ENCODE measurements at places on chromosomes 3 and 15.

- no peak for DNase-seq
Measured at GRCh38 chr3:50230794-50231125, 5.2 kb upstream of the GNAI2 start.

DNA sequence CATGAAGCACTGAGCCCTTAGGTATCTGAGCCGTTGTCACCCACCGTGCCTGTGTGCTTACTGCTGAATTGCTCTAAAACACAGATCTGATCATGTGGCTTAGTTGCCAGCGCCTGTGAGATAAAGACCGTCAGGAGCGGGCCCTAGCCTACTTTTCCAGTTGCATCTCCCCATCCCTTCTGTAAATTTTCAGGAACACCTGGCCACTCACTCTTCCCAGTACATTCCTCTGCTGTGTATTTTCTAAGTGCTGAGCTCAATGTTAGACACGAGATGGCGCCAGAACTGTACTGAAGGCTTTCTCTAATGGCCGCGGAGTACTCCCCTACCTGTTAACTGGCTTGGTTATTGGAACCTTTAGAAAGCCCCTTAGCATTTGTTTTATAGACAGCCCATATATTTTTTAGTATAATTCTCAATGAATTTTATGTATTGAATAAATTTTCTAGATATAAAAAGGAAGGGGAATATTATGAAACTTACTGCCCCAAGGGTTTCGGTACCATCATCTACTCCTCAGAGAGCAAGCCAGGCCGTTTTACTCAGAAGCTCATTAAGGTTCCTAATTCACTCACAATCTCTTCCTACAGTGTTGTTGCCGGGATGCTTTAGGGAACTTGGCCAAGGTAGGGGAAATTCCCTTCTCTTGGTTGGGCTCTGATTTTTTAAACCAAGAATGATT lies 16.7 kb upstream of the WNT7A start:
- DNase-seq = peak; percentile 20

GRCh38 chr3:162122405-162122804 lies 625.8 kb downstream of the OTOL1 start:
- no peak for DNase-seq

- no peak for DNase-seq
Measured at GRCh38 chr15:58457466-58457965, 25.7 kb downstream of the LIPC start.

- DNase-seq = no peak
Measured at GRCh38 chr3:116190095-116190494, 255.2 kb downstream of the LSAMP start.

DNA sequence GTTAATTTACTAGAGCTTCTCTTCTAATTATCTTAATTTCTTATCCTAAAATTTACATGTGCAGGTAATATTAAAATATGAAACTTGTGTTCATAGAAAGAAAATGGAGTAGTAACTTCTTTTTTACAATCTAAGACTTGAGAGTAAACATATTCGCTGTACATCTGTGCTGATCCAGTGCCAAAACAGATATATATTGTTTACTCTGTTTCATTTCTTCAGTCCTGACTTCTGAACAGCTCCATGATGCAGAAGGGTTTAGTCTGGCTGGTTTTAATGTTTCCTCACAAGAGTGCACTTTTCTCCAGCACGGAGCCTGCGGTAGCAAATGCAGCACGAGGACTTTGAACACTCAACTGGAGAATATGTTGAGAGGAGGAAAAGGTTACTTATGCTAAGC lies 306.8 kb downstream of the EPHA3 start:
- no peak for DNase-seq

- DNase-seq = no peak
Measured at GRCh38 chr3:217948-218347, 21.4 kb downstream of the CHL1 start.

GRCh38 chr15:79952329-79952728 lies 18.7 kb downstream of the BCL2A1 start:
- no peak for DNase-seq

- DNase-seq = no peak
Measured at GRCh38 chr3:17801131-17801530, 58.7 kb upstream of the TBC1D5 start.

- no peak for DNase-seq
Measured at GRCh38 chr3:171307046-171307585, 153.1 kb downstream of the TNIK start.

GRCh38 chr3:125073390-125073905 lies 17.7 kb upstream of the HEG1 start:
- DNase-seq = no peak

DNA sequence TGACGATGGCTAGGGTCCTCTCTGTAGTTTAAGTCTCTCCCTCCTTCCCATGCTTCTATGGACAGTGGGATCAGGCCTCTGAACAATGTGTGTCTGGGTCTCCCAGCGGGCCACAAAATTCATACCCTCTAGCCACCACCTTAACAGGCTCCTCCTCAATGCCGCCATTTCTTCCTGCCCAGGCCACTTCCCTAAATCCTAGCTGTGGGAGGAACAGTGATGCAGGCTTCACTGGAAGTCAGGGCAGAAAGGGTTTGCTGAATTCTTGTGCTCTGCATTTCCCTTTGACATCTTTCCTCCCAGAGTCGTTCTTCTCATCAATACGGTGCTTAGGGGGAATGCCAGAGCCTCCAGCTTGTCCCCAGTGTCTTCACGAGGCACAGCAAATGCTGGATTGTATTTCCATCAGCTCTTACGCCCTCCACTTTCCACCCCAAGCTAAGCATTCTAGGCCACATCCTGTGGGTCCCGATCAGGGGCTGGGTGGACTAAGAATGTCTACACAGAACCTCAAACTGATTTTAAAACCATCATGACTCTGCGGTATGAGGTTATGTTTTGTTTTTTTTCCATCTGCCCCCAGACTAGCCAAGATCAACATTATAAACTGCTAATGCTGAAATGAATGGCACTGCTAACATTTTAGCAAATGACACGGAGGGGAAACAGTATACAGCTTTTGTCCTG lies 11.9 kb upstream of the LDHAL6B start:
- DNase-seq = no peak

DNA sequence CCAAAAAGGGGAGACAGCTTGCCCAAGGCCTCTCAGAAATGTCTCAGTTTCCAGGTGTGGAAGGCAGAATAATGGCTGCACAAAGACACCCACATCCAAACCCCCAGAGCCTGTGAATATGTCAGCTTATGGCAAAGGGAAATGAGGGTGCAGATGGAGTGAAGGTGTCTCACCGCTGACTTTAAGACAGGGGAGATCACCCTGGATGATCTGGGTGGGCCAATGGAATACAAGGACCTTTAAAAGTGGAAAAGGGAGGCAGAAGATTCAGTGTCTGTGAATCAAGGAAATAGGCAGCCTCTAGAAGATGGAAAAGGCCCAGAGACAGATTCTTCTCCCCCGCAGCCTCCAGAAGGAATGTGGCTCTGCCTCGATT lies 48.8 kb upstream of the ATP2B2 start:
- no peak for DNase-seq

DNA sequence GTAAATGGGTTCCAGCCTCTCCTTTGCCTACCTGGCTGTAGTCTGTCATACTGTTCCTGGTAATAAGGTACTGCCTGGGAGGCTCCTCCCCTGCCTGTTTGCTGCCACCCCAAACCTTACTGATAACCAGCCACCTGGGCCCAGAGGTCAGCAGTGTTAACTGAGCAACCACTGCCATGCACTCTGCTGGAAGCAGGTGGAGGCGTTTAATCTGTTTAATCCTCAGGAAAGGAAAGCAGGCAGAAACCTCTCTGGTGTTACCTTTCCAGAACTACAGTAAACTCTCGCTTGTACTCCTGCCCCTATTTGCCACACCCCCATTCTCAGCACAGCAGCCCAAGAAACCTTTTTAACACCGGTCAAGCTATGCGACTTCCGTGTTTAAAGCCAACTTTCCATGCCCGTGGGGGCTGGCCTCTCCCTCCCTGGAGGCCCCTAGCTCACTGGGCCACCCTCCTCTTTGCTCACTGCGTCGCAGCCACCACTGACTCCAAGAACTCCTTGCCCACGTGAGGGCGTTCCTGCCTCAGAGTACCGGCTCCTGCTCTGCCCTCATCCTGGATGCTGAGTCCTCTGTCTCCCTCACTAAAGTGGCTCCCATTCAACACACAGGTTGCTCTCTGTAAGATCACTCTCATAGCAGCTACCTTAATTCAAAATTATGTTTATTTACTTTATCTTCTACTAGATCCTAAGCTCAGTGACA lies 8.3 kb downstream of the BDH1 start:
- peak; percentile 43 for DNase-seq

DNA sequence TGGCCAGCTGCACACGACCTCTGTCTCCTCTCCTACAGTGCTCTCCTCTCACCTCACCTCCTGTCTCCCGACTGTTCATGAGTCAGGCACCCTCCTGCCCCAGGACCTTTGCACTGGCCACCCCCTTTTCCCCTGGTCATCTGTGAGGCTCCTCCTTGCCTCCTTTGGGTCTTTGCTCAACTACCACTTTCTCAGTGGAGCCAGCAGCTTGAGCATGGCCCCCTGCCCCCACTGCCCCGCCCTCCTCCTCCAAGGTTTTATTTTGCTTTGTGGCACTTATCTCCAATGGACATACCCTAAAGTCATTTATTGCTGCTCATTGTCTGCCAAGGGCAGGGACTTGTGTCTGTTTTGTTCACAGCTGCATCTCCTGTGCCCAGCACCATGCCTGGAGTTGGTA lies 64.3 kb downstream of the MGLL start:
- DNase-seq = no peak

DNA sequence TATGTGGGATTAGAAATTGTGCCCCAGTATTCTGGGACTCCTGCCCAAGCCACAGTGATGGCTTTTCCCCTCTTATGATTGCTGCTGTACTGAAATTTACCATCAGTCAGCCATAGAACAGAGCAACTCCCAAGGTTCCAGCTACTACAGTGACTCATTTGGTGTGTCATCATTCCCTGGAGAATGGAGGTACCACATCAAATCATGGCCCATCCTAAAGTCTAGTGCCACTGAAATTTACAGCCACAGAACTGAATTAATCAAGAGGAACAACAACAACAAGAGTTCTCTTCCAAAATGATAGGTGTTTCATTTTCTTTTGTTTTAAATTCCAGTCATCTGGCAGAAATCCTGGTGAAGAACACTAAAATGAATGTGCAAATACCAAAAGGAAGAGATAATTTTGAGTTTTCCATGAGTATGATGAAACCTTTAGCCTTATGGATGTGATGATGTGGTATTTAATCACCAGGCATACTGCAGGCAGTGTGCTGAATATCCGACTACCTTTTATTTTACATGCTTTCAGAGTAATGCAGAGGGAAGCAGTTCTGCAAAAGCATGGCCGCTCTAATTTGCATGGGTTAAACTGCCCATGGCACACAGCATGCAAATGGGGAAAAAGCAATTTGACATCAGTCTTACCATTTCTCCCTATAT lies 75.6 kb upstream of the SLC2A2 start:
- DNase-seq = no peak

GRCh38 chr3:107928084-107928445 lies 162.8 kb downstream of the CD47 start:
- DNase-seq = no peak

DNA sequence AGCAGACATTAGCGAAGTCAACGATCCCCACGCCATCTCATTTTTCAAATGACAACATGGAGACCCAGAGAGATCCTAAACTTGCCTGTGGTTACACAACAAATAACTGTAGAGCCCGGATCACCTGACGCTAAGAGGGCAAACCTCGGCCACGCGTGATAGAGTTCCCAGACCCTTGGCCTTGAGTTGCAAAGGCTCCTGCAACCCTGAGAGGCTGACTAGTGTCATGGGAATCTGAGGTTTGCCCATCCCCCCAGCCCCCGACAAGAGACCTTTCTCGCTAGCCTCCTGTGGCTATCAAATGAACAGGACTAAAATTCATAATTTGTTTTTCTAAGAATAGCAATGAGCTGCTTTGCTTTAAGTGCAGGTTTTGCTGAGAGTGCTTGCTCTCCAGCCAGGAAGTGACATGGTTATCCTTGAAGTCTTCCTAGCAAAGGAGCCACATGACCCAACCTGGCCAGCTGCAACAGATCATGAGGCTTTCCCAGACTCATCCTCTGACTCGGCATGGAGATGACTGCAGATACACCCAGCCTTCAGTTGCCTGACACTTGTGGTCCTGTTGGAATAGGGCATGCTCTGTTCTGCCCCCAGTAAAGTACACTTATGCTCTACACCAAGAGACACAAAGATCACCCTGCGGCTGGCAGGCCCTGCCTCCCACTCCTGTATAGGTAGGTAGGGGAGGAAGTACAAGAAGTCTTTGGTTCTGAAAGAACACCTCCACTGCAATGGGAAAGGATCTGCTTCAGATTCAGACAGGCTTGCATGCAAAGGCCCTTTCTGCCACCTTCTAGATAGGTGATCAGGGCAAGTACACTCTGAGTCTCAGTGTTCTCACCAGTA lies 36.0 kb downstream of the MCF2L2 start:
- DNase-seq = no peak

DNA sequence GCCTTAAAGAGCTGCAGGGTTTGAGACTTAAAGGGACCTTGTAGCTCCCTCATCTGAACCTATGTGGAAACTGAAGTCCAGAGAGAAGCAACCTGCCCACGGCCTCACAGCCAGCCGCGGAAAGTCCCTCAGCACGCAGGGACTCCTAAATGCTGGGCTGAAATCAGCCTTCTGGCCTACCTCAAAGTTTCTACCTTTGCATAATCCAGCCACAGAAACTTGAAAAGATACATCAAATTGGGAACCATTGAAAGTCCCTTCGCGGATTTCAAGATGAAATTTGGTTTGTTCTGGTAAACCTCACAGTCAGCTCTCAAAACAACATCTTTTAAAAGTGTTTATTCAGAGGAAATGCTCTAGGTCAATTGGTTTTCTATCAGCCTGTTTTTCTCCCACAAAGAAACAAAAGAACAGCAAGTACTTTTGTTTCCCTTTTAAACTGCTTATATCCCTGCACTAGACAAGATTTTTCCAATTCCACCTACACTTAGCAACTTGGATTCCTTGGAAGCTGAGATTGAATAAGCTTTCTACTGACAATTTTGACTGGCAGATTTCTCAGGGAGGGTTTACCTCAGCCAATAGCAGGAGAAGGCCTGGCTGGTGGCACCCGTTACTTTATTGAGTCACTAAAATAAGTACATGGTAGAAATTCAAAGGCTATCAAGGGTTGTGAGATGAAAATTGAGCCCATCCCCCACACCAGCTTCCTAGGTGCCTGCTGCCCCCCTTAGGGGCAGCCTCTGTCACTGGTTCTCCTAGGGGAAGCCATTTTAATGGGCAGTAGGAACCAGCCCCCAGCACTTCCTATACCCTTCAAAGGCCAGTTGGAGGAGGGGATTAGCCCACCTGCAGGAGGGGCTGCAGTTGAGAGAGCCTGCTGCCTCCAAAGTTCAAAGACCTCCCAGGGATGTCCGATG lies 171.2 kb downstream of the ADAMTS17 start:
- DNase-seq = no peak

Data from substantia nigra (tissue), 51 donors.